ENCODE measurements at places on chromosomes 7 and 10.
A peak's percentile ranks its signal among the peaks of the same experiment; 100 is the strongest.

DNA sequence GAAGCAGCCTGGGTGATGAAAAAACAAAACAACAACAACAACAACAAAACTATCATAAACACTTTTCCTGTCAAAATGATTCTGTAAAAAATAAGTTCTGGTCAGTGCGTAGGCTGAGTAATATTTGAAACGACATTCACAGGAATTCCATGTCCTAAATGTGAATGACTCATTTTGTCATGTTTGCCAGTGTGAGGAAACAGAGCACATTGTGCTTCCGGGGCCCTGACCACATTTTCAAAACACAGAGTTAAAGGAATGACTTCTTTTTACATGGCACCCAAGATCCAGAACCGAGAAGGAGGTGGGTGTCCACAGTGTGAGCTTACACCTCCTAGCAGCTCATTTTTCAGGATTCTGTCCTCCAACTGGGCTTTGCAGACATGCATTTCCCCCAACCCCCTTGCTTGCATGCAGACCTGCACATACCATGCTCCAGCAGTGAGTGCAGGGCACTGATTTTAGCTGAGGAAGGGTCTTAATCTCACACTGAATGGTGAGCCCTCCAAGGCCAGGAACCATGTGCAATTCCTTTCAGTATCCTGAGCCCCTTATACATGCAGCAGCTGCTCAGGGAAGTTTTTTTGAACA is 3.0 kb downstream of the CLRN3 start:
- DNase-seq: peak; percentile 9

DNA sequence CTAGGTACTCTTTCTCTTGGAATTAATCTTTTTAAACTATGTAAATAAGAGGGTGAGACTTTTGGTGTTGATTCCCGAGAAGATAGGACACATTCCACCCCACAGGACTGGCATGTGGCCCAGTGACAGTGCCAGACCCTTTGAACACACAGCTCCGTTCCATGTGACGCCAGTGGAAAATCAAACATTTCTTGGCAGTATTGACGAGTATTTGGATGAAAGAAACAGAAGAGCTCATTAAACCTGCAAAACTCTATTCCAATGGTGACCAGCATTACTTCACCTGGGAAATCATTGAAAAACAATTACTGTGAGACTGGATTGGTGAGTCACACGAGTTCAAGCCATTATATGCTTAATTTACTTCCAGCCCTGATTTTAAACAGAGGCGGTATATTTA is 25.8 kb downstream of the AKR1E2 start:
- DNase-seq: peak; percentile 71

DNA sequence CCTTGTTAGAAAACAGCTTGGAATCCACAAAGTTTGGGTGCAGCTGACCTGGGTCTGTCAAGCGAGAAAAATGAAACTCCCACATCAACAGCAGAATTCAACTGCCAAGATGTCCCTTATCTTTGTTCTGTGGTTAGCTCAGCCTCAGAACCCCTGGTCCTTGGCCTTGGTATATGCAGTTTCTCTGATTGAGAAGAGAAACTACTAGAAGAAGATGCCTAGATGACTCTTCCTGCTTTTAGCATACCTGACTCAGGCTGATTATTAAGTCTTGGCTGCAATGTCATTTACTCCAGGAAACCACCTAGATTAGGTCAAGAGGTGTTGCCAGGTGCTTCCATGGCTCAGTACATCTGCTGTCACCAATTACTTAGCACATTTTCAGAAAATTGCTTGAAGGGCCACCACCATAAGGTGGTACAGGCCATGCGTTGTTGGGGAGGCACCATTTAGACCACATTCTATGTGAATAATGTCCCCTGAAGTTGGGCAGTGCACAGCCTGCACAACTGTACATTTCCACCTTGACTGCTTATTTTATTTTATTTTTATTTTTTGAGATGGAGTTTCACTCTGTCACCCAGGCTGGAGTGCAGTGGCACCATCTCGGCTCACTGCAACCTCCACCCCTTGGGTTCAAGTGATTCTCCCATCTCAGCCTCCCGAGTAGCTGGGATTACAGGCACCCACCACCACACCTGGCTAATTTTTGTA is 59.4 kb upstream of the ZNF438 start:
- no peak for DNase-seq

- no peak for DNase-seq
Observed at GRCh38 chr7:21099432-21099831, 312.7 kb upstream of the SP8 start.

- DNase-seq: no peak
Observed at GRCh38 chr10:85446827-85447226, 919.8 kb downstream of the GRID1 start.

- DNase-seq: peak; percentile 68
Observed at GRCh38 chr7:25259487-25260243, 31.4 kb upstream of the NPVF start.

GRCh38 chr10:60461688-60462087 is 72.0 kb upstream of the ANK3 start:
- DNase-seq: no peak

DNA sequence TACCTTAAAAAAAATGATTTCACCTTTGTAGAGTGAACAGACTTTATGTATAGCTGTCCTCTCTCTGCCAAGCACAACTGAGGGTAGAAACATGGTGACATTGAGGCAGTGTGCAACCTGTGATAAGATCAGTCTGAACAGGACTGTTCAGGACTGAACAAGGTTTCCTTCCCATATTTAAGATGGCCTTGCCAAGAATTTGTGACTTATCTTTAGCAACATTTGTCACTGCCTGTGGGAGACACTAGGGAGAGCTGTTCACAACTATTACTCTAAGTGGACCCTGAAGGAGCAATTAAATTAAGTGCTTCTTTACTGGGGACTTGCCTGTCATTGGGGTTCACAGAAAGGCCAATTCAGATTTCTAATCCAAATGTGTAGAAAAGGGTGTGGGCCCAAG is 6.7 kb downstream of the OR13A1 start:
- DNase-seq: no peak

GRCh38 chr7:77858278-77858677 is 59.7 kb downstream of the PHTF2 start:
- no peak for DNase-seq

- no peak for DNase-seq
Observed at GRCh38 chr10:71209731-71210541, 2.4 kb upstream of the UNC5B start.

DNA sequence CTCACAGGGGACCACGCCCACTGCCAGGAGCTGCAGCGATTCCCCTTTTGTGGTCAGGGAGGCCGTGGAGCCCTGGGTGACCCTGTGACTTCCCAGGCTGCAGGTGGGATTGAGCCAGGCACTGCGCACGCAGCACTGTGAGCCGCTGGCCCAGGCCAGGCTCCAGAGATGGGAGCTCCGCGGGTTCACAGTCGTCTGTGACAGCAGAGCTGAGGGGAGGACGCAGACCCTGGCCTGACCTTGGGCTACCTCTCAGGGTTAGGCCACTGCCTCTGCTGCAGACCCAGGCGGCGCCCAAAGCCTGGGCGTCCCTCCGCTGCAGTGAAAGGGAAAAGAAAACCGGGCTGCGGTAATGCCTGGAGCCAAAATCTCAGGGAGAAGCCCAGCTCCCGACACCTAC is 107.5 kb upstream of the GPR26 start:
- DNase-seq: no peak

- DNase-seq: no peak
Observed at GRCh38 chr10:86685893-86686632, 17.8 kb downstream of the LDB3 start.

DNA sequence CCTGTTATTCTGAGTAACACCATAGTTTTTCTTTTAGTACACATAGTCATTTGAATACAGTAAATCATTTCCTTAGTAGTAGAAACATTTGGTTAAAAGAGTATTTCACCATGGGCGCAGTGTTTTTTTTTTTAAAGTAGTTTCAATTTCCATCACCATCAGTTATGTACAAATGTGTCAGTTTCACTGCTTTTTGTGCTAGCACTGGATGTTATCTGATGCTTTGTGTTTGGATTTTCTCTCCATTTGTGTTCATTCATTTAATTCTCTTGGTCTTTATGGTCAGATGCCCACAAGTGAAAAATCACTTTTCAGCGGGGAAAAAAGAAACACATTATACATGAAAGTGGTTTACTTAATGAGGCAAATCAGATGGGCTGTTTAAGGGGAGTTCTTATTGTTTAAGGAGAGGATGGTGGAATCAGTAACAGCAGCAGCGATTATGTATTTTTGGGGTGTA is 16.0 kb upstream of the HK1 start:
- DNase-seq: no peak

DNA sequence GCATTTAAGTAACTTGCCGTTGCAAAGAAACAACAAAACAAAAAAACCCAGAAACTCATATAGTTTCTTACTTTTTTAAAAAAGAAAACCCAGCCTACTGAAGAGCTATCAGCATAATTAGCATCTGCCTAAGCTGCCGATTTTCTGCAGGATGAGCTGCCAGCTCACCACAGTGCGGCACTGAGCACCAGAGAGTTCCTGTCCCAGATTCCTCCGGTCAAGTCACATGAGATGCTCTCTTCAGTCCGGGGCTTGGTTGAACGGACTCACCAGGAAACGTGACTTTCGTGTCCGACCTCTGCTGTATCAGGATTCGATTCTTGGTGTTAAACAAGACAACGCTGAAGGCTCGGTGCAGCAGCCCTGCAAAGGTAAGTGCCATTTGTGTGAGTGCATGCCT is 3.2 kb downstream of the IDI2 start:
- no peak for DNase-seq

DNA sequence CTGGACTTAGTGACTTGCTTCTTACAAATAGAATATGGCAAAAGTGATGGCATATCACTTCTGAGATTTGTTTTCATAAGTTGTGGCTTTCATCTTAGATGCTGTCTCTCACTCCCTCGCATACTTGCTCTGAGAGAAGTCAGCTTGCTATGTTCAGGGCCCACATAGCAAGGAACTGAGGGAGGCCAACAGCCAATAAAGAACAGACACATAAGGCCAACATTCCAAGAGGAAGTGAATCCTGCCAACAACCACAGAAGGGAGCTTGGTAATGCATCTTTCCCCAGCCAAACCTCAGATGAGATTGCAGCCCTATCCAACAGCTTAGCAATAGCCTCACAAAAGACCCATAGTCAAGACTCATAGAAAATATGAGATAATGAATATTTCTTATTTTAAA is 39.2 kb upstream of the DMTF1 start:
- no peak for DNase-seq

- no peak for DNase-seq
Observed at GRCh38 chr7:91109200-91109599, 155.0 kb upstream of the FZD1 start.

GRCh38 chr7:149278396-149278795 is 16.4 kb downstream of the ZNF783 start:
- no peak for DNase-seq

- no peak for DNase-seq
Observed at GRCh38 chr10:31927565-31927883, 1.1 kb downstream of the ARHGAP12 start.

DNA sequence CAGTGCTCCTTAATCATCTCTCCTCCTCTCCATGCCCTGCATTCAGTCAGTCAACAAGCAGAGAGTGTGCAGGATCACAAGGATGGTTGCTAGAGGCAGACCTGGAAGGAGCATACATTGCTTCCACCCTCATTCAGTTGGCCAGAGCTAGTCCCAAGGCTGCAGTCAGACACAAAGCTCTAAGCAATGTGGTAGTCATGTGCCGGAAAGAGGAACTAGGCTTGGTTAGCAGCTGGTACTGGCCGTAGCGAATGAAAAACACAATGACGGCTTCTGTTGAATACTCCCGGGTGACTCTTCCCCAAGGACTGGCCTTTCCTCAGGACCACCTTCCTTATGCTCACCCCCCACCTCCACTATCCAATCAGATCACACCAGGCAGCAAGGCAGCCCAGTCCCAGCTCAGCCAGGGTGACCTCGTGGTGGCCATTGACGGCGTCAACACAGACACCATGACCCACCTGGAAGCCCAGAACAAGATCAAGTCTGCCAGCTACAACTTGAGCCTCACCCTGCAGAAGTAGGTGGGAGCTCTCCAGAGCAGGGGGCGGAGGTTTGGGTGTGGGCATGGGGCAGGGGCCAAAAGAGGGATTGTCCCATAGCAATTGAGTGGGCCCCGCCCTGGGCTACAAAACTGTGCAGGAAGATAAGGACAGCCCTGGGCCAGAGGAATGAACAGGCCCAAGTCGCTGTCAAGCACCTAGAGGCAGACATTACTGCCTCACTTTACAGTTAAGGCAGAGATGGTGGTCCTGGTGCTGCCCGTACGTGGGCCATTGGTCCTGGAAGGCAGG is 10.9 kb downstream of the LDB3 start:
- no peak for DNase-seq

DNA sequence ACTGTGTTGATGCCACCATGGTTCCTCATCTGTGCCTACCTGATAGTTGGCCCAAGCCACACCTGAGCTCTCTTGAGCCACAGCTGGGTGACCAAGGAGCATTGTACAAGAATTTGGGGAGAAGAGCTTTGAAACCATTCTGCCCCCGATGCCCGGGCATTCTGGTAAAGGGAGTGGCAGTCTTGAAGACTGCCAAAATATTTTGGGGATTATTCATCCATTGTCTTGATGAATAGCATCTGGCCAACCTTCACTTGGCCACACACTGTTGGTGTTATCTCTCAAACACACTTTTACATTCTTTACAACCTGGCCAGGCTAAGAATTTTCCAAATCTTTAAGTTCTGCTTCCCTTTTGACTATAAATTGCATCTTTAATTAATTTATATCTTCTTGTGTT is 113.1 kb upstream of the PCBD1 start:
- no peak for DNase-seq

GRCh38 chr10:124565565-124566221 is 104.1 kb downstream of the LHPP start:
- DNase-seq: no peak

DNA sequence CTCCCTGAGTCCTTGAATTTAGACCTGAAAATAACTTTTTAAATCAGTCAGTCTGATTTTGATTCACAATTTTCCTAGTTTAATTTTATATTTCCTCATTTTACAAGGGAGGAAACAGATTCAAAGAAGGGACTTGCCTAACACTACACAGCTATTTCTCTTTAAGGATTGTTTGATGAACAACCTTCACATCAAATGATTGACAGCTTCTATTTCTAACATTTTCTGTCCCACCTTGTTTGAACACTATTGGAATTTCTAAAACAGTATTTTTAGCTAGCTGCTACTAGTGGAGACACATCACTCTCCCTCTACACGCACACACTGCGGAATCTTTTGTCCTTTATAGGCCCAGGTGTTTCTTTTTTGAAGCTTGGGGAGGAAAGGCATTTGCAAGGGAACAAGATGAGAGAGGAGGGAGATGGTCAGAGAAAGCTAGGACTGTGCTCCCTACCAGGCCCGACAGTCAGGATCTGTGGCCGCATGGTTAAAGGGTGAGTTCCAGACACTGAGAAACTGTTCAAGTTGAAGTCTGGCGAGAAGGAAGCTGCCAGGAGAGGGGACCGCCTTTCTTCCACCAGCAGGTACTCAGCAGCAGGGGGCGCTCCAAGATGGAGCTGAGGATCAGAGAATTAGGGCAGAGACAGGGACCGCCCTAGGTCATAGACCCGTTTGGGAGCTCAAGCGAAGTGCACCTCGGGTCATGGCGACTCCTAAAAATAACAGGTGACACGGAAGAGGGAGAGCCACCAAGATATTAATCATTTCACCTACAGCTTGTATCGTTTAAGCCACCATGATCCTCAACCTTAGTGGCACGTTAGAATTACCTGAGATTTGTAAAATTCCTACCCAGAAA is 49.7 kb downstream of the DNAJC12 start:
- DNase-seq: peak; percentile 59

- DNase-seq: peak; percentile 90
Observed at GRCh38 chr10:101830322-101831168, 12.3 kb upstream of the OGA start.

Measured in mucosa of gallbladder (tissue), 1 donor.